Stimulated activated CD8-positive, alpha-beta memory T cell treated with anti-CD3 and anti-CD28 coated beads, Interleukin-2, amount 100 ng/mL, for 1 hour (primary cell): ENCODE measurements at places on chromosomes 7 and 10.

- no peak for DNase-seq
Measured at GRCh38 chr7:42456267-42456666, 219.3 kb upstream of the GLI3 start.

GRCh38 chr7:157224627-157225026 lies 85.9 kb downstream of the UBE3C start:
- no peak for DNase-seq

GRCh38 chr10:124748166-124748565 lies 4.0 kb upstream of the FAM53B start:
- DNase-seq, result no peak

DNA sequence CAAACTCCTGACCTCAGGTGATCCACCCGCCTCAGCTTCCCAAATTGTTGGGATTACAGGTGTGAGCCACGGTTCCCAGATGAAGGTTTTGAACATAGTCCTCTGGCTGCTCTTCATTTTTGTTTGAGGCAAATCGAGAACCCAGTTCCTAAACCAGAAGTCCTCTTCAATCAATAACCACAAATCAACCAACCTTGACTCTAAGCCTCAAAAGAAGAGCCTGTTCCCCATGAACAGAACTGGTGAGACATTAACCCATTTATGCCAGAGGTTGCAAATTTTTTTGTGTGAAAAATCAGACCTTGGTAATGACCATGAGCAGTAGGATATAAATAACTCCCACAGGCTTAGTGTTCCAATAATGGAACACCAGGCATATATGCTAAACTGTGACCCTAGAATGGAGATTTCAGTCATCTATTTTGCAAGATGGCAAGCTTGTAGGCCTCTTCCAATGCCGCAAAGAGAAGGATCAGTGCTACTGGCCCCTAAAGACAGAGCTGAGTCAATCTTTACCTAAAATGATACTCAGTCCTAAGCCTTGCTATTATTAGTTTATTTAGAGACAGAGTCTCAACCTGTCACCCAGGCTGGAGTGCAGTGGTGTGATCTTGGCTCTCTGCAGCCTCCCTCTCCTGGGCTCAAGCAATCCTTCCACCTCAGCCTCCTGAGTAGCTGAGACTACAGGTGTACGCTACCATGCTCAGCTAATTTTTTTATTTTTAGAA lies 15.9 kb downstream of the KPNA7 start:
- no peak for DNase-seq

- DNase-seq, result no peak
Measured at GRCh38 chr10:127982601-127983000, 75.7 kb downstream of the PTPRE start.

DNA sequence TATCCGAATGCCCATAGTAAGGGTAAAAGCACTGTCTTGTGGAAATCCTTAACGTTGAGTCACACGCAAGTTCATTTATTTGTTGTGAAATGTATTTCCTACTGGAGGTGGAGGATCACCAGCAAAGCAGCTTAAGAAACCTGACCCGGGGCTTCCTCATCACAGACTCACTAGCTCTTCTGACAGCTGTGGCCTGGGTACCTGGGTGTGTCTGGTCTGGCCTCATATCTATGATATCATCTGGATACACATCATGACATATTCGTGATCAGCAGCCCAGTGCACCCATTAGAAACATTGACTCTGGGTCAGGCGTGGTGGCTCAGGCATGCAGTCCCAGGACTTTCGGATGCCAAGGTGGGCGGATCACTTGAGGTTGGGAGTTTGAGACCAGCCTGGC lies 8.8 kb downstream of the DRGX start:
- DNase-seq, result no peak

- no peak for DNase-seq
Measured at GRCh38 chr10:104273899-104274575, 5.1 kb downstream of the GSTO2 start.

DNA sequence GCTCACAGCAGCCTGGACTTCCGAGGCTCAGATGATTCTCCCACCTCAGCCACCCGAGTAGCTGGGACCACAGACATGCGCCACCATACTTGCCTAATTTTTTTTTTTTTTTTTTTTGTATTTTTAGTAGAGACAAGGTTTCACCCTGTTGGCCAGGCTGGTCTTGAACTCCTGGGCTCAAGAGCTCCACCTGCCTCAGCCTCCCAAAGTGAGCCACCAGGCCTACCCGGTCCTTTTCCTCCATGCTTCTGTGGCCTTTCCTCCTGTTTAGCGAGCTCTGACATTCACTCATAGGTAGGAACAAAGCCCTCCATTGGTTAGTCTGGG lies 50.1 kb upstream of the SRPK2 start:
- no peak for DNase-seq

- no peak for DNase-seq
Measured at GRCh38 chr7:12783421-12784095, 96.1 kb downstream of the ARL4A start.

- no peak for DNase-seq
Measured at GRCh38 chr10:125548356-125548755, 134.6 kb downstream of the TEX36 start.

DNA sequence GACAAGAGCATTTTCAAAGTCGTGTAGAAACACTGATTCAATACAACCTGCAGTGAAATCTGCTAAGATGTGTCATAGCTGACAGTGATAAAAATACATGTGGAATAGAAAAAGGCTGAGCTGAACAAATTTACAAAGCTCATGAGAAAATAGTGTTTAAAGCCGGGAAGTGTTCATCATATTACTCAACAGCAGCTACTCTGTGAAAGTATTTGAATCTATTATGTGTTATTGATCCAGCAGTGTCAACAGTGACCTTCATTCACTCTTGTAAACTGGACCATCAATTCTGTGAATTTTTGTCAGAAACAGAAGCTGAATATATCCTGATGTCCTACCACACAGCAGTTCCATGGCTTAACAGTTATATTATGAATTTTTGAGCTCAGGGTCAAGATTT lies 11.6 kb downstream of the DYDC1 start:
- no peak for DNase-seq

DNA sequence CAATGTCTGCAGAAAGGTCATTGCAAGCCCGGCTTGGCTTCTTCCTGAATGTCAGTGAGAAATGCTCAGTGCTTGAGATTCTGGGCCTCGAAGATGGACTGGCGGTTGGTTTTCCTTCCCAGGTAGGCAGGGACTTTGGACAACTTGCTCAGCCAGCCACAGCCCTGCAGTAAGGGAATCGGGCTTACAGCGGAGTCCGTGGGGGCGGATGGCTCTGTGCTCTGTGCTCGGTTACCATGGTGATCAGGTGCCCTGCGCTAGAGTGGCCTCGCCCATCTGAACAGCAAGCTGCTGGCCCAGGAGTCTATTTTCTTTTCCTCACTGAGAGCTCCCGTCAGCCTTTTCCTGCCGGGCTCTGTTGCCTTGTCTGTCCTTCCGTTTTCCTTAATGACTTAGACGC lies 77.8 kb upstream of the SH2B2 start:
- no peak for DNase-seq

DNA sequence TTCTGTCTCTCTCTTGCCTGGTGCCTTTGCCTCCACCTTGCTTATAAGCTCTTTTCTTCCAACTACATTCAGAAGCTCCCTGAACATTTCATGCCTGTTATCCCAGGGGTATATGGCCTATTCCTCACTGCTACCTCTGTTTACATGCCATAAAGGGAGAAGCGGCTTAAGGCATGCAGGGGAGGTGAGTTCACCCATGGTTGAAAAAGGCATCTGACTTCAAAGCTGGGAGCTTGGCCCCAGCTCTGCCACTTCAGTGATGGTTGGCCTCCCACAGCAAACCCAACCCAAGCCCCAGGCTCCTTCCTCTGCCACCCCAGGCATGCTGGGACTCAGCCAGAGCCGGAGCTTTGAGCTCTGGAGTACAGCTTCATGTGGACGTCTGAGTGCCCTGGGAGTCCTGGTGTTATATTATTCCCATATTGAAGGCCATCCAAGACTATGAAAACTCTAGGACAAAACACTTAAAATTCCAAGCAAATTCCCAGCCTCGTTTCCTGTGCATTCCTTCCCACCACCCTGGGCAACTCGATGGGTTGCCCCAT lies 468.6 kb upstream of the ZMIZ1 start:
- no peak for DNase-seq

- DNase-seq, result no peak
Measured at GRCh38 chr7:90768301-90768700, 172.2 kb downstream of the CDK14 start.

GRCh38 chr7:100397315-100398081 lies 24.2 kb downstream of the PILRA start:
- DNase-seq, result no peak
